Caco-2 (cell line): ENCODE measurements at places on chromosomes 1 and 21.

DNA sequence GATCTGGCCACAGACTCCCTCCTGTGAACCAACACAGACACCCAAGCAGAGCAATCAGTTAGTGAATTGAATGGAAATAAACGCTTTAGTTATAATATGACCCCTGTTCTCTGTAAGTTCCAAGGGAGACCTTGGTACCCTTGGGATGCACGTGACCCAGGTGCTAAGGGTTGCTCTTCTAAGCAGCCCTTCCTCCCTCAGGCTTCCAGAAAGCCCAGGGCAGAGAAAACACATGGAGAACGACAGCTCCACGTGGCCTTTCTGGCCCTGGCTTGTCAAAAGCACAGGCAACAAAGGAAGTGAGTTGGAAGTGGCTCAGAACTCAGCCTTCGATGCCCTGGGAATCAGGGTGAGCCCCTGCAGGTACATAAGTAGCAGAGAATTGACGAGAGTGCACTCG, 57.4 kb downstream of the LACTBL1 start:
- no peak for DNase-seq

GRCh38 chr1:16913181-16913832, 8.4 kb upstream of the CROCC start:
- DNase-seq, result no peak

GRCh38 chr1:188170411-188170810, 1341.7 kb downstream of the PLA2G4A start:
- DNase-seq, result no peak

GRCh38 chr1:16375521-16376340, 8.7 kb downstream of the SZRD1 start:
- no peak for DNase-seq

DNA sequence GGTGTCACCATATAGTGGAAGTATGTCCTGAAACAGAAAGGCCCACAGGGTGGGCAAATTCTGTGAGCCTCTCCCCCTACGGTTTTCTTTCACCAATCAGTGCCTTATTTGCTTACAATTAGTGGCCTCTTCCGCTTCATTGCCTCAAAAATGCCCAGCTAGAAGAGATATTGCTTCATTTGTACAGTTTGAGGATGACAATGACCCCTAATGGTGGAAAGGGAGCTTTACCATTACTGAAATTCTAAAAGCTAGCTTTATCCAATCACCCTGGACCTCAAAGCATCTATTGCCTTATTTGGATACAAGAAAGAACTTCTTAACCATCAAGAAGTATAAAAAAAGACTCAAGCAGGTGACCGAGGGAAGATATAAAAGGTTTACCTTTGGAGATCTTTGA, 49.6 kb downstream of the LRRC71 start:
- DNase-seq, result no peak

DNA sequence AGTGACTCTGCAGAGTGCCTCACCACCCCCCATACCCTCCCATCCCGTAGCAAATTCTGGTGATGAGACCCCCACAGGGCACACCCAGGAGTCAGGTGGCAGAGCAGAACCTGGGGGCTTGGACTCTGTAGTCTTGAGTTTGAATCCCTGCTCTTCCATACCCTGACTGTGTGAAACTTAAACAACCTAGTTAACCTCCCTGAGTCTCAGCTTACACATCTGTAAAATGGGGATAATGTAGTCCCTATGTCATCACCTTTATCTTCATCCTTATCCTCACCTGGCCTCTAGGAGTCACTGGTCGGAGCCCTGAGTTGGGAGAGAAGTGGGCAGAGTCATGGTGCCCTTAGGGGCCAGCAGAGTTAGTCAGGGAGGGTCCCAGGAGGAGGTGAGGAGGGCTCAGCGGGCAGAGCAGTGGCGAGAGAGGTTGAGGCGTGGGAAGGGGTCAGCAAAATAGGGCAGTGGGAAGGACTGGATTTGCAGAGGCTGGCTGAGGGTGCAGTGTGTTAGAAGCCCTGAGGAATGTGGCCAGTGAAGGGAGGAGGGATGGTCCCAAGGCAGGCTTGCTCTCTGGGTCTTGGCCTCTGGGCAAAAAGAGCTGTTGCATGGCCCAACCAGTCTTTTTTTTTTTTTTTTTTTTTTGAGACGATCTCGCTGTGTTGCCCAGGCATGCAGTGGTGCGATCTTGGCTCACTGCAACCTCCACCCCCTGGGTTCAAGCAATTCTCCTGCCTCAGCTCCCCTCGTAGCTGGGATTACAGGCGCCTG, 18.6 kb downstream of the C1orf167 start:
- DNase-seq, result no peak

DNA sequence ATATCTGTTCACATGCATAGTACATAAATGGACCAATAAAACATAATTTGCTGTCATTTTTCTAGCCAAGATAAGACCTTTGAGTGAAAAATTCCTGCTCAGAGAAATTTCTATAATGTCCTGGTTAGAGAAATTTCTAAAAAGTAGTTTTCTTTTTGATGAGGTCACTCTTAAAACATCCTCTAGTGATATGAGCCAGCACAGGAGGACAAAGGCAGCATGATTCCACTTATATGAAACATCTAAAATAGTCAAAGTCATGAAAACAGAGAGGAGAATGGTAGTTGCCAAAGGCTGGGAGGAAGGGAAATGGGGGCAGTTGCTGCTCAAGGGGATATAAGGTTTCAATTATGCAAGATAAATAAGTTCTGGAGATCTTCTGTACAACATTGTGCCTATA, 239.4 kb downstream of the BACH1 start:
- no peak for DNase-seq

DNA sequence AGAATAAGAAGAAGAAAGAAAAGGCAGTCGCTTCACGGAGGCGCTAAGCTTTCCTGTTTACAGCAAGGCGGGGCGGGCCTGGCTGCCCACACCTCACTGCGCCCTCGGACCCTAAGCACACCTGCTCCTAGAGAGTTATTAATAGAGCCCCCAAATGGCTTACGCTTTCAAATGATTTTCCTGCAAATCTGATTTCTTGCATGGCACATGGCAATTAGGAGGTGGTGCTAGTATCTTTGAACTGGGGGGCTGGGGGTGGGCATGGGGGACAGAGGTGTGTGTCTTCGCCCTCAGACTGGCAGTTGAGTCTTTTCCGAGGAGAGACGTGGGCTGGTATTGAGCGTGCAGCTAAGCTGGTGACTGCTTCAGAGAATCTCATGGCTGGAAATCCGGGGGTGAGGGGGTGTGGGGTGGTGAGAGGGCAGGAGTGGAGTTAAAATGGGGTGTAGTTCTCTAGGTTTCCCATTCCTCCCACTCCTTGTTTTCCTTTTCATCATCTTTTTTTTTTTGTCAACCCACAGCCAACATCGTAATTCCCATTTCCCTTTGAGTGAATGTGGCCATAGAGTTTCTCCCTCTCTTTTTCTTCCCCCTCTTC, 1.3 kb downstream of the S1PR1 start:
- no peak for DNase-seq

DNA sequence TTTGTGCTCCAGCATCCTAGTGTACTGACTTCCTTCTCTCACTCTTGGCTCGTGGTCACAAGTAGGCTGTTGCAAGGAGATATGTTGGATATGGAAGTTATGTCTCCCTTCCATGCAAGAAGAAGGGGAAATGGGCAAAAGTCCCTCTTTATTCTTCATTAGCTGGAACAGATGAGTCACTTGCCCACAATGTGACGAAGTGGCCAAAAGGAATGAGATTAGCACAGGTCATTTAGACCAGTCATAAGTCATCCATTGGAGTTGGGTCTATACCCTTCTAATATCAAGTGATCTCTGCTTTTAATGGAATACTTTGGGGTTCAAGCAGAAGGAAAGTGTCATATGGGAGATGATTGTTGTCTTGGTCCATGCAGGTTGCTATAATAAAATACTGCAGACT, 91.2 kb upstream of the NGF start:
- DNase-seq, result no peak

DNA sequence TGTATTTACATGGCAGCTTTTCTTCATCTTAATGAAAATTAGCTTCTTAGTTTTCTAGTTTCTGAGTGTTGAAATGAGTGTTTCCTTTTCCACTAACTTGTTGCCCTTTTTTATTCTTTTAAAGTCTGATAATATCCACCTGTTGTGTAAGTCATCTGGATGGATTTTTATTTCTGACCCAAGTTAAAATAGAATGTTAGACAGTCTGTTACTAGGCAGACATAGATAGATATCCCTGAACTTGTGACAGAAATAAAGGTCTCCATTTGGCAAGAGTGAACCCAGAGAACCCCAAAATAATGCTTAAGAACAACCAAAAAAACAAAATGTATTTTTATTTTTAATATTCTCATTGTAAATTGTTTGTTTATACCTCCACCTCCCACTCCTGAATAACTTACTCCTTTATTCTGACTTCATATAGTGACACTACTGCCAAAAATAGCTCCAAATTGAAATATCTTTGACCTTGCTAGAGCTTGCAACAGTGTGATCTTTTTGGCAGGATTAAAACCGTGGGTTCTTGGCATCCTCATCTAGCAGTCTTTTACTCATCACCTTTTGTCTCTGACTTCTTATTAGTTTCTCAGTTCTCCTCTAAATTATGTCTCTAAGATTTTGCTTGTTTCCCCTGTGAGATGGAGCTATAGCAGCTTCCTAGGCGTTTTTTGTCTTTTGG, 26.9 kb upstream of the SH3D21 start:
- DNase-seq, result no peak

DNA sequence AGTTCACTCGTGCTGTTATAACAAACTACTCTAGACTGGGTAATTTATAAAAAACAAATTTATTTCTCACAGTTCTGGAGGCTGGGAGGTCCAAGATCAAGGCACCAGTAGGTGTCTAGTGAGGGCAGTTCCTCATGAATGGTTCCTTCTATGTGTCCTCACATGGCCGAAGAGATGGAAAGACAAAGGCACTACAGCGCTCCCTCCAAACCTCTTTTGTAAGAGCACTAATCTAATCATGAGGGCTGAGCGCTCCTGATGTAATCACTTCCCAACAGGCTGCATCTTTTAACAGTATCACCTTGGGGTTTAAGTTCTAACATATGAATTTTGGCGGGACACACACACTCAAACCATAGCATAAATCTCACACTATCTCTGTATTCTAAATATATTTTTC, 54.0 kb upstream of the KANK4 start:
- DNase-seq, result no peak

DNA sequence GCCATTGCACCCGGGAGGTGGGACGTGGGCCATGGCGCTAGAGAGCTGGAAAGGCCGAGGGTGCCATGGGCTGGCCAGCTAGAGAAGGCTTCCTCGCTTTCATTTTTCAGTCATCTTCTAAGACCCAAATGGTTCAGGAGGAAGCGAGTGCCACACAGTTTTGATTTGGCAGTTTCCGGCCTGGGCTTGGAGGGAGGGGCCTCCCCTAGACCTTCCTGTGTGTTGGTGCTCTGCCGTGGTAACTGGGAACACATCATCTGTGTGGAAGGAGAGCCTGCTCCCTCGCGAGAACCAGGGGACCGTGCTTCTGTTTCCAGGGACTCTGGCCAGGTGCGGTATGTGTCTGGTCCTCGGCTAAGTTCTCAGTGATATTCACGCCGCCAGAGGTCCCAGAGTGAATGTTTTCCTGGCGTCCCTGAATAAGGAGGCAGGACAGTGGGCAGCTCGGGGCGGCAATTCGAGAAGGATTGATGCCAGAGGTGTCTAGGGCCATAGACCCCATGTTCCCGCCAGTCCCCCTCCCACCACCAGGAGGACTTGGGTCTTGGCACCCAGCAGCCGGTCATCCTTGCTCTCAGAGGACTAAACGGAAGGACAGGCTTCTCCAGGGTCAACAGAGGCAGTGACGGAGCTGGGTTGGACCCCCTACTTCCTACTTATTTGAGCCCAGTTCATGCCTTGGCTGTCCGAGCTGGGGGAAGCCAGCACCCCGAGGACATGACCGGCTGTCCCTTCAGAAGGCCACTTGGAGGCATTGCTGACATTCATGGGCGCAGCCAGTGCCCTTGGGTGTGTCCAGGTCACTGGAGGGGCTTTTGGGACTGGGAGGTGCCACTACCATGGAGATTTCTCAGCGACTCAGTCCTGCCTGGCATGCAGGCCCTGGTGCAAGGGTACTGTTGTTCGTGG, 2.7 kb upstream of the NPHP4 start:
- no peak for DNase-seq

- DNase-seq, result no peak
These were observed 51.1 kb upstream of the LRRC8C start for GRCh38 chr1:89581859-89582258.

DNA sequence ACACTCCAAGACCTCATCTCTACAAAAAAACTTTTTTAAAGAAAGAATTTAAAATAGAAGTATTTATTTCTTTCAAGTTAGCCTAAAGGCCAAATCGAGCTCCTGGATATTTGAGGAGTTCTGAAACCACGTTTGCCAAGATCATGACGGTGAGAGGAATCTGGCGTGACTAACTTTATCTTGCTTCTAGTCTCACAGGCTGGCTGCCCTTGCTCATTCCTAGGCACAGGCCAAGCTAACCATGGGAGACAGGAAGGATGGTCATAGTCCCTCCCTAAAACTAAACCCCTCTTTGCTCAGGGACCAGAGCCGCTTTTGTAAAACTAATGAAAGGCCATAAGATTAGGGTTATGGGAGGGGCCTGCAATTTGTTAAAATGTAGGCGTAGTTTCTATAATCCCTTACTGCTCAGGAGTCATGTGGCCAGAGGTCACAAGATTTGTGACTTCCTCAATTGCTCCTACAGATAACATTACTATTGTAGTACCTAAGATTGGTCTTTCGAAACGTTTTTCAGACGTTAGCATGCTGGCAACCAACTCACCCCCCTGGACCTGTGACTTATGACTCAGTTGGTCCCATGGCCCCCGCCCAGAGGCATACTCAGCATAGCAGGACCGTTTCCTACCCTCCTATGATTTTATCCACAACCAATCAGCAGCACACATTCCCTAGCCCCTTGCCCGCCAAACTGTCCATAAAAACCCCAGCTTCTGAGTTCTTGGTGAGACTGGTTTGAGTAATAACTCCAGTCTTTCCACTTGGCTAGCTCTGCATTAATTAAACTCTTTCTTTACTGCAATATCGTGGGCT, 425.0 kb downstream of the SMYD3 start:
- DNase-seq, result no peak

GRCh38 chr1:7257225-7257624, 472.0 kb downstream of the CAMTA1 start:
- no peak for DNase-seq

GRCh38 chr1:22860883-22861385, 111.7 kb downstream of the LACTBL1 start:
- no peak for DNase-seq

DNA sequence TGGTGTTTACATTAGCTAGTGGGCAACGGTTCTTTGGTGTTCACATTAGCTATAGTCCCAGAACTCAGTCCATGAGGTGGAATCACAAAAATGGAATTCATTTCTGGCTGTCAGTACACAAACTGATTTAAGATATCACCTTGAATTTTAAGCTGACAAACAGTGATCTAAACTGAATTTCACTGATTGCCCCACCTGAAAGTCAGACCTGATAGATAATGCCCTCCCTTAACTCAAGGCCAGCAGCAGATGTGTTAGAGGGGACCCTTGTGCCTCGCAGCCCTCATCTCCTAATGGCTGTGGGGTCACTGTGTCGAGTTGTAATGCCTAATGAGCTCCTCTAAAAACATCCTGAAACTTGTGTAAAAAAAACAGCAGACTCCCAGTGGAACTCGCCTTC, 8.6 kb downstream of the ARF1 start:
- DNase-seq, result no peak

DNA sequence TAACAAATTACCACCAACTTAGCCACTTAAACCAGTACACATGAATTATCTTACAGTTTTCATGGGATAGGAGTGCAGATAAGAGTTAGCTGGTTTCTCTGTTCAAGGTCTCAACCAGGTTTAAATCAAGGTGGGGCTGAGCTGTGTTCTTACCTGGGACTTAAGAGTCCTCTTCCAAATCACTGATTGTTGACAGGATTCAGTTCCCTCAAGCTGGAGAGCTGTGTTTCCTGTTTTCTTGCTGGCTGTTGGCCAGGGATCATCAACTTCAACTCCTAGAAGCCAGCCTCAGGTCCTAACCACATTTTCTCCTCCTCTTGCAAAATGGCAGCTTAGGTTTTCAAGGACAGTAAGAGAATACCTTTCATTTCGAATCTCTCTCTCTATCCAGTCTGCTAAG, 123.8 kb upstream of the CHRM3 start:
- DNase-seq, result no peak
